Uterus (tissue), 4 donors: ENCODE measurements at places on chromosomes 1 and 21.

GRCh38 chr1:193418745-193419058 is 232.3 kb upstream of the B3GALT2 start:
- no peak for DNase-seq

GRCh38 chr21:34266351-34266750 is 97.5 kb upstream of the KCNE2 start:
- DNase-seq = no peak

DNA sequence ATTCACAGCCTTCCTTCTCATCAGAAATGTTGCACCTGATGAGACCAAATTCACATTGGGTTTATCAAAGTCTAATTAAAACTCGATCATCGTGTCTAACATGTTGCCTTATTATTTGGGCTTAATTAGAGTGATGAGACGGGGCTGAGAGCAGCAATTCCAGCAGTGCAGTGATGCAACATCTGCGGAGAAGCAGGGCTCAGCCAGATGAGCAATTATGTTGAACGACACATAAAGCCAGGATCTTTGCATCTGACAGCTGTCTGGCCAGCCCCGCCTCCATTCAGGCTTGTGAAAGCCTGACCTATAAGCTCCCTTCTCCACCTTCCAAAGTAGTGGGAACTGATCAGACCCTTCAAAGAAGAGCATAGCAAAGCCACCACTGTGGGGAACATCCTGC is 109.8 kb downstream of the C1orf94 start:
- no peak for DNase-seq

GRCh38 chr1:8422510-8423268 is 104.8 kb downstream of the SLC45A1 start:
- DNase-seq = peak; percentile 61

GRCh38 chr1:64378826-64379225 is 91.1 kb upstream of the CACHD1 start:
- no peak for DNase-seq

- DNase-seq = no peak
Observed at GRCh38 chr1:103109311-103109920, 1.1 kb upstream of the COL11A1 start.

DNA sequence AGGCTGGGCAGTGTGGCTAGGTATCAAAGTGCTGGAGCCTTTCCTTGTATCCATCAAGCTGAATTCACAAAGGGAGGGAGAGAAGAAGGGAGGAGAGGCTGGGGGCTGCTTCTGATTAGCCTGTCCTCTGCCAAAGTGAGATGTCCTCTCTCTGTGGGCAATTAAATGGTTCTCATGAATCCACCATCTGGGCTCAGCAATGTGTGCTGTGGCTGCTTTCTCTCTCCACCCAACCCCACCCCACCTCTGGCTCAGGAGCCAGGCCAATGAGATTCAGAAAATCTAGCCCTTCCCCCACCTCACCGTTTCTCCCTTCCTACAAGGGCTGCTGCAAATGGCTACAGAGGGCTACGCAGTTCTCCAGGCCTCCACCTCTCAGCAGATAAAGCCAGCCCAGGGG is 154.6 kb downstream of the TENT5C start:
- DNase-seq = no peak

DNA sequence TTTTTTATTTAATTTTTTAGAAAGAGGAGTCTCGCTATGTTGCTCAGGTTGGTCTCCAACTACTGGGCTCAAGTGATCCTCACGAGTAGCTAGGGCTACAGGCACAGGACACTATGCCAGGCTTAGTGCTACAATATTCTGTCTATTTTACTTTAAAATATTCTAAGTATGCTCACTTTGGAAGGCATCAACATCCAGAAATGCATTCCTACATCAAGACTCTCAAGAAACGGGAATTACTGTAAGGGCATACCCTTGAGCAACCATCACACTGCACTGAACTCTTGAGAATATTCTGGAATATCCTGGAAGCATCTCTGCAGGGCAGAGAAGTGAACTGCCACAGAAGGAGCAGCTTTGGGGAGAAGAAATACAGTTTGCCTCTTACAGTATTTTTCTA is 565 bp upstream of the DMRTB1 start:
- DNase-seq = no peak

- DNase-seq = no peak
Observed at GRCh38 chr1:109850827-109851226, 59.8 kb upstream of the CSF1 start.

GRCh38 chr1:110216844-110217444 is 6.8 kb downstream of the KCNC4 start:
- DNase-seq = no peak

DNA sequence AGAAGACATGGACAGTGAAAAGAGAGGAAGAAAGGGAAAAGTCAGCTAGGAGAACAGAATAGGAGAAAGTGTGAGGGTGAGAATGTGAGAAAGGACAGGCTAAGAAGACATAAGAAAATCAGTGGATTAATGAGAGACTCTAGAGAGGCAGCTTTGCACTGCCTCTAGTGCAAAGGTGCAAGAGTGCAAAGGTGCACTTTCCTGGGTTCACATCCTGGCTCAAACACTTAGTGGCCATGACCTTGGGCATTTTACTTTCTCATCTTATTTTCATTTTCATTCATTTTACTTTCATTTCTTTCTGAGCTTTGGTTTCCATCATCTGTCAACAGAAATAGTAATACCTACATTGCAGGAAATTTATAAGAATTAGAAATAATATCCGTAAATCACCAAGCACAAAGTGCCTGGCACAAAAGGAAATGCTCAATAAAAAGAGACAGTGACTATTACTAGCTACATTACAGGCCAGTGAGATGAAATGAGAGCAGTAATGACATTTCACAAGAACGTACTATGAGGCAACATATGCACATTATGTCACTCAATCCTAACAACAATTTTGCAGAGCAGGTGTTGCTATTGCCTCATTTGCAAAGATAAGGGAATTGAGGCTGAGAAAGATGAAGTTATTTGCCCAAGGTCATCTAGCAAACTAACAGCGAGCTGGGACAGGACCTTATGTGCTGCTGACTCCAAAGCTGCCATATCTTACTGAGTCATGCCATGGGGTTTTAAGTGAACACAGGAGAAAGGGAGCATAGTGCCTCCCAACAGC is 107.0 kb upstream of the TLR5 start:
- DNase-seq = no peak
